ENCODE measurements at places on chromosomes 12 and 14. TPM values are rescaled to one million over a fixed set of nuclear protein-coding genes. Genes with fewer than 3 reads are reported as not detected.

Gene CELA1
- not detected for total RNA-seq

Gene KRT82
- total RNA-seq = not detected

Gene SMCO2
- not detected for total RNA-seq

Gene TSPAN19
- total RNA-seq = not detected

Gene CHST11
- 6.2 TPM for total RNA-seq

Gene CMKLR1
- total RNA-seq = under 0.01 TPM

Gene MYF6
- total RNA-seq = not detected

Gene SLC17A8
- total RNA-seq = not detected

Gene HVCN1
- total RNA-seq = 2.9 TPM

Measured in vein endothelial cell (primary cell).